DMS 273 treated with DMSO at 0.1 percent for 48 hours (cell line): ENCODE measurements at places on chromosomes 6 and 20.
A peak's percentile ranks its signal among the peaks of the same experiment; 100 is the strongest.

GRCh38 chr20:46228670-46229069 is 79.6 kb downstream of the CDH22 start:
- no peak for DNase-seq

DNA sequence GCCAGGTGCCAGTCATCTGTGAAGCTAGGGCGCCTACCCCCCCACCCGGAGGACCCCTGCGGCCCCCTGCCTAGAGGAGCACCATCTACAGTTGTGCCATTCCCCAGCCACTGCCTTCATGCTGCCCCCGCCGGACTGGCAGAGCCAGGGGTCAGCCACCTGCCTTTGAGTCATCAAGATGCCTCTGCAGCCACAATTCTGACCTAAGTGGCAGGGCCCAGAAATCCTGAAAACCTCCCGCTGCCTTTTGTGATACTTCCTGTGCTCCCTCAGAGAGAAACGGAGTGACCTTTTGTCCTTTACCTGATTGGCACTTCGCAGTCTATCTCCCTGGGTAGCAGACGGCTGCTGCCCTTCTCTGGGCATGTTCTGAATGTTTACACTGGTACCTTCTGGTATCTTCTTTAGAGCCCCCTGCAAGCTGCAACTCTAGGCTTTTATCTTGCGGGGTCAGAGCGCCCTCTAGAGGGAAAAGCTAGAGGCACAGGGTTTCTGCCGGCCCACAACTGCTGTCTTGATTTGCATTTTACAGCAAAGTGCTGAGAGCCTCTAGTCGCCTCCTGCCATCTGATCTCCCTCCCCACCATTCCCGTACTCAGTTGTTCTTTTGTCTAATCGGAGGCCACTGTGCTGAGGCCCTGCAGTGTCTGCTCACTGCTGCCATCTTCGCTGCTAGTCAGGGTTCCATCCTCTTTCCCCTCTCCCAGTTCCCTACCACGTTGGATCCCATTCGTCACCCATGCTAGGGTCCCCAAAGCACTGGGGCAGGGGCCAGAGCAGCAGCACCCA is 26.9 kb downstream of the SPATA2 start:
- peak; percentile 24 for DNase-seq

- DNase-seq: no peak
Observed at GRCh38 chr6:15588971-15589634, 73.7 kb downstream of the DTNBP1 start.

DNA sequence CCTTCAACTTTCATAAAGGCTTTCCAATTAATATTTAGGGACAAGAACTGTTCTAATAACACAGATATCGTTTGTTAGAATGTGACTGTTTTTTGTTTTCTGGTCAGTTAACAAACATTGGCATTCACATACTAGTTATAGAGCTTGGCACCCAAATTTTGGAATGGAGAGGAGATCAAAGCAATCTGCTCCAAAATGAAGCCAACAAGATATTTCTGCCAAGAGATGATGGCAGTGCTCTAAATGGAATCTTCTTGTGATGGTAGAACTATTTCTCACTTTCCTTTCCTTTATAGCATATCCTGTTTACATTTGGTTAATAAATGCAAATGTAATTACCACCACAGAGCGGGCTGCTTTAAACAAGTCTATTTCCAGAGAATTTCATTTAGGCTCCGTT is 208.3 kb upstream of the RIMS1 start:
- no peak for DNase-seq

DNA sequence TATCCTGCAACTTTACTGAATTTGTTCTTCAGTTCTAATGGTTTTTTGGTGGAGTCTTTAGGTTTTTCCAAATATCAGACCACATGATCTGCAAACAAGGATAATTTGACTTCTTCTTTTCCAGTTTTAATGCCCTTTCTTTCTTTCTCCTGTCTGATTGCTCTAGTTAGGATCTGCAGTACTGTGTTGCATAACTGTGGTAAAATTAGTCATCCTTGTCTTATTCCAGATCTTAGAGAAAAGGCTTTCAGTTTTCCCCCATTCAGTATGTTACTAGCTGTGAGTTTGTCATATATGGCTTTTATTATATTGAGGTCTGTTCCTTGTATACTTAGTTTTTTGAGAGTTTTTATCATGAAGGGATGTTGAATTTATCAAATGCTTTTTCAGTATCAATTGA is 4.3 kb downstream of the MICA start:
- no peak for DNase-seq

GRCh38 chr6:139534472-139535115 is 160.1 kb upstream of the CITED2 start:
- DNase-seq: no peak

DNA sequence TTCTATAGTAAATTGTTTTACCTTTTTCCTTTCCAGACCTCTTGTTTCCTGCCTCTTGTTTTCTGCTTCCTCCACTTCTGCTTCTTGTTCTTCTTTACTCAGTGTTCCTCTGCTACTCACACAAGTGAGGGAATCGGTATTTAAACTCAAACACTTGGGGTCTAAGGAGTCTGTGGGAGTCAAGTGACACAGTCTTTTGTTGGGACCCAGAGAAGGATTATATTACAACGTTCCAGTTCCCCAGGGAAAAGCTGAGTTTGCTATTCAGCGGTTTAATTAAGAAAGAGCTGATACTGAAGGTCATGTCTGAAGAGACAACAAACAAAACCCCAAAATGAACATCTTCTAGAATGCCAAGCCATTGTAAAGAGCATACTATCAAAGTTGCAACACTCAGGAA is 107.8 kb upstream of the CITED2 start:
- no peak for DNase-seq

DNA sequence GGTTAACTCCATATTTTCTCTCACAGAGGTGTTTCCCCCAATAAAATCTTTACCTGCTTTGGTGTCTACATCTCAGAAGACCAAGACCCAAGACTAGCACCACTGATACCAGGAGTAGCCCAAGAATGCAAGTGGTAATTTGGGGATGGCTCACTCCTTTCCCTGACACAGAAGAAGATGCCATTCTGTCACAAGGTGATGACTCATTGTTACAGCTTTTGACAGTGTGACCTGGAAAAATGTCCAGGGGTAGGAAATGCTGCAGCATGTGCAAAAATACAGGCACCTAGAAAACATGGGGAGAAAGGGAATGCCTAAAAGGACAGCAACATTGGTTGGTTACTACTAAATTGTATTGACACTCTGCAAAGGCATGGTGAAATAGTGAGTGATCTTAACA is 254.0 kb upstream of the GJE1 start:
- DNase-seq: no peak

DNA sequence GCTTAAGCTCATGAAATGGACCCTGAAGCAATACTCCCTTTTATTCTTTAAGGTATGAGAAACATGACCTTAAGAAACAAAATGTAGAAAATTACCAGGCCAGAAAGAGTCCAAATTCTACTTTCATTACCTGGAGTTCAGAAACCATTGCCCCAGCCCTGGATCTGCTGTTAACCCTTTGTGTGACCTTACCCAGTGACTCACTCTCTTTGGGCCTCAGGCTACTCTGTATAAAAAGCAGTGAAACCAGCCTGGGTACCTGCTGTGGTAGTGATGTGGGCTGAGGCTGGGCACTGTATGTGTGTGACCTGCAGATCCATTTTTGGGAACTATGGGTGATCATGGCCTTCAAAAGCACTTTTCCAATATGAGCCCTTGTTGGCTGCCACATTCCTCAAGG is 47.2 kb downstream of the SLC9A8 start:
- DNase-seq: no peak

GRCh38 chr6:112253841-112254816 is at the start of gene LAMA4:
Gene LAMA4 (minus strand): TSS chr6:112254567. CDS start chr6:112254150, 417 bp downstream.
- DNase-seq: no peak

- DNase-seq: no peak
Observed at GRCh38 chr6:38078671-38079070, 259.1 kb downstream of the ZFAND3 start.

DNA sequence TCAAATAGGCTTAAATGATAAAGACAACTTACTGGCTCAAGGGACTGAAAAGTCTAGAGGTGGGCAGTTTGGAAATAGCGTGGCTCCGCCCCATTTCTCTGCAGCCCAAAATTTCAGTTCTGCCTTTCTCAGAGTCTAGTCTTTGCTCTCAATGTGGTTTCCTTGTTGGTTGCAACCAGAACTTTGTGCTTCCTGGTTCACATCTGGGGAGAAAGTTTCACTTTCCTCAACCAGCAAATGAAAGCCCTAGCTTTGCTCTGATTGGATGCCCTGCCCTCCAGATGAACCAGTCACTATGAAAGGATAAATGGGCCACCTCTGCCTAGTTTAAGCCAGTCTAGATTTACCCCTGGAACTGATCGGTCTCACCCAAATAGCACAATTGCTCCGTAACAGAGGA is 14.9 kb downstream of the SYCP2L start:
- no peak for DNase-seq
